H7 (cell line): ENCODE measurements at places on chromosomes 5 and 9. TPM values are rescaled to one million over a fixed set of nuclear protein-coding genes. Genes with fewer than 3 reads are reported as not detected.

The SRA1 gene
- total RNA-seq: 26.7 and 36.4 TPM in 2 replicates

The NTNG2 gene
- total RNA-seq: 1.2 and 2.3 TPM in 2 replicates

The WNT8A gene
- 7.5 and 13.2 TPM in 2 replicates for total RNA-seq

GRCh38 chr5:81534441-81534840 is 140.5 kb upstream of the ACOT12 start:
- no peak for DNase-seq

The SCGB3A2 gene
- total RNA-seq: 42.0 and 51.2 TPM in 2 replicates

The TSSK1B gene
- total RNA-seq: not detected in 2 replicates

DNA sequence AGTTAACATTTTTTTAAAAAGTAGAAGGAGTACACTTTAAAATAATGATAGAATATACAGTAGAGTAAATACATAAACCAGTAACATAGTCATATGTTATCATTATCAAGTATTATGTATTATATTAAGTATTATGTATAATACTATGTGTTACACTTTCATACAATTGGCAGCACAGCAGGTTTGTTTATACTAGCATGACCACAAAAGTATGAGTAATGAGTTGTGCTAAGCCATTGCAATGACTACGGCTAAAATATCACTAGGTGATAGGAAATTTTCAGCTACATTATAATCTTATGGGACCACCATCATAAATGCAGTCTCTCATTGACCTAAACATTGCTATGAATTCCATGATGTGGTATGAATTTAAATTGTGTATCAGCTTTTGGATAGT is 506.0 kb downstream of the HTR1A start:
- no peak for DNase-seq

The ABO gene
- 0.63 TPM in 1 of 2 replicates, not detected in the other for total RNA-seq

DNA sequence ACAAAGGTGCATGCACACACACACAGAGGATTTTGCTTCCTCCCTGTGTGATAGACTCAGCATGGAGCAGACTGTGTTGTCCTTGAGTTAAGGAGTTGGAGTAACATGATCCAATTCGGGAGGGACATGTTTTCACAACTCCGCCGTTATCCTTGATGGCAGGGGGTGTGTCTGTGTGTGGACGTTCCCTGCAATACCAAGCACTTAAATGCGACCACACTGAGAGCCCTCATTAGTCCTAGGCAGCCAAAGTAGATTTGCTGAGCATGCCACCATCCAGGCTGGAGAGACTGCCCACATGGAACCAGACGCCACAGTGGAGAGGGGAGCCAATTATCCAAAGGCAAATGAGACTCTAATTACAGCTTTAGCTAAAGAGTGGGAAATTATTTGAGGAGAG is 140.1 kb downstream of the DOCK2 start:
- no peak for DNase-seq

- peak; percentile 89 for DNase-seq
These were observed 30.0 kb downstream of the LCP2 start for GRCh38 chr5:170267431-170268152.

DNA sequence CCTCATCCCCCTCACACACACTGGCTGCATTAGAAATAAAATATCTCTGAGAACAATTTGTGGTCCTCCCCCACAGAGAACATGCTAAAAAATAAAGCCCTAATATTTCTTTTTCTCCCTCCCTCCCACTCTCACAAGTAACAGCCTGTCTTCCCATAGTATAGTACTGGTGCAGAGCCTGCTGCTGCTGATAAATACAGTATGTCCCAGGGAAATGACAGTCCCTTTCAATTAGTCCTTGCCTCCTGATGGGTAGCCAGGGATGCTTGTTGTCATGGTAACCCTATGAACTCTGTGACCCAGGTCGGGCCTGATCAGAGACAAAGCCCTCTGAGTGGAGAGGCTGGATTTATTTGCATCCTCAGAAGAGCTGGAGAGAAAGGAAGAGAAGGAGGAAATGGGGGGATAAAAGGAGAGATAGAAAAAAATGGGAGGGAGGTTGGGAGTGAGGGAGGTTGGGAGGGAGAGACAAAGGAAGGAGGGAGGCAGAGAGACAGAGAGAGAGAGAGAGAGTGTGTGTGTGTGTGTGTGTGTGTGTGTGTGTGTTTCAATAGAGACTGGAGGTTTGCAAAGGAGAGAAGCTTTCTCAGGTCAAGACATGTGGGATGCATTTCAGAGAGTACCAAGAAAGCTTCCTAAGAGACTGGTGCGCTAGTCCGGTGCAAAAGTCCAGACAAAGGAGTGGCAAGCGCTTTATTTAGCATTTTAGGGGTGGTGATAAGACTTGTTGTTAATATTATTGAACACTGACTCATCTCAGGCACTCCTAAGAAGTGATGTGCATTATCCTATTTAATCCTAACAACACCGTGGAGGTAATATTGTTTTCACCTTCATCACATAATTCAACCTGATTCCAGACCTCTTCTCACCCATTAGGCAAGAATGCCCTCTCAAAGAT is 260.8 kb downstream of the FAM114A2 start:
- DNase-seq: no peak

- DNase-seq: no peak
These were observed 113.8 kb upstream of the SPRY4 start for GRCh38 chr5:142438573-142438972.

DNA sequence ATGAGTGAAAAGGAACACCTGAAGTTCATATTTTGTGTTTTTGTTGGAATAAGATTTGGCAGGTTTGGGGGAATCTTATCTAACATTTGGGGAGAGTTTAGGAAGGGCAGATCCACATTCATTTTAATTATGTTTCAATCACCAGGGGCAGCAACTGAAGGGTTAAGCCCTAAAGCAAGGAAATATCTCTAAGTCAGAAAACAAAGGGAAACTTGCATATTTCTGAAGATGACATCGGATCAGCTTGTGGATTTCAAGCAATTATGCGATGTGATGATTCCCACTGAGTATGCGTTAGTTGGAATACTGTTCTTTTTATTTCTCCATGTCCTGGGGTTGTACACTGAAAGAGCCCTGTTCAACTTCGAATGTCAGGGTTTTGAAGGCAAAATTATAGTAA is 59.8 kb upstream of the NFIB start:
- no peak for DNase-seq

The ADAMTS19 gene
- 13.0 and 26.3 TPM in 2 replicates for total RNA-seq

DNA sequence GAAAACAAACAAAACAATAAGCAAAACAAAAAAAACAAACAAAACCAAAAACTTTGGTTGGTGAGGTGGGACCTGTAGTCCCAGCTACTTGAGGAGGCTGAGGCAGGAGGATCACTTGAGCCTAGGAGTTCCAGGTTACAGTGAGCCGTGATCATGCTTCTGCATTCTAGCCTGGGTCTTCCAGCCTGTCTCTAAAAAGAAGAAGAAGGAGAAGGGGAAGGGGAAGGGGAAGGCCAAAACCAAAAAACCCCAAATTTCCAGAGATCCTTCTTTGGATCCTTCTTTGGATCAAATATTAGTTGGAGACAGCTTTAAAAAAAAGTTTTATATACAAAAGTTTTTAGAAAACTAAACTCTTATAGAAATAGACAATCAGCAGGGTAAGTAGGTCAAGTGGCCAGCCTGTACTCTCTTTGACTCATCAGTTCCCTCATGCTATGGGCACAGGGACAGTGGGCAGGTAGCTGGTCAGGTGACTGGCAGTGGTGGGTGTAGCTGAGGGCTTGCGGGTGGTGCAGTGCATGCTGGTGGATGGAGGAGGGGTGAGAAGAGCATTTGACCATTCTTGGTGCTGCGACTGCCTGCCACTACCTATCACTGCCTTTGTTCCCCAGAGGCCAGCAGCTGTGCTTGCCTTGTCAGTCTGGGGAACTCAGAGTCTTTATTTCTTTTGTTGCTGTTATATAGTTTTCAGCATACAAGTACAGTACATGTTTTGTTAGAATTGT is 12.6 kb downstream of the RCL1 start:
- peak; percentile 49 for DNase-seq

The SH3GL2 gene
- 0.67 and 0.80 TPM in 2 replicates for total RNA-seq

- DNase-seq: no peak
These were observed 486.8 kb downstream of the PSAT1 start for GRCh38 chr9:78783743-78784142.

GRCh38 chr5:21219966-21220365 is 1232.0 kb upstream of the CDH18 start:
- no peak for DNase-seq

DNA sequence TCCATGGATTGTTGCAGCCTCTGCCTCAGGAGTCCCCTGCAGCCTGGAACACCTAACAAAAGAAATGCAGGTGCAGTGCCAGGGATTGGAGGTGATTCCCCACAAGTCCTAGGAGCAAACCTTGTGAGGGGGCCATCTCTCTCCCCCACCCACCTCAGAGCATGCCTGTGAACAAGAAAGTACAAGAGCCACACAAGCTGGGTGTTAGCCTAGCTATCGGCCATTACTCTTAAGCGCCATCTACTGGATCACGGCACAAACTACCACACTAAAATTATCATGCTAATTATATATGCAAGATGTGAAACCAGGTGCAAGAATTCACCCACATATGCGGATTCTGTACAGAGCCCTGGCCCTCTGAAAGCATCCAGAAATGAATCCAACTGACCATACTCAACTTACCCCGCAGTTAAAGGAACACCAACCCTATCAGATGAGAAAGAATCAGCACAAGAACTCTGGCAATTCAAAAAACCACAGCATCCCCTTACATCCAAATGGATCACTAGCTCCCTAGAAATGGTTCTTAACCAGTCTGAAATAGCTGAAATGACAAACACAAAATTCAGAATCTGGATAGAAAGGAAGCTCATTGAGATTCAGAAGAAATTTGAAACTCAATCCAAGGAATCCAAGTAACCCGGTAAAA is 16.5 kb upstream of the PRSS3 start:
- DNase-seq: peak; percentile 79

- DNase-seq: no peak
These were observed 20.7 kb upstream of the LPCAT1 start for GRCh38 chr5:1544294-1544961.

DNA sequence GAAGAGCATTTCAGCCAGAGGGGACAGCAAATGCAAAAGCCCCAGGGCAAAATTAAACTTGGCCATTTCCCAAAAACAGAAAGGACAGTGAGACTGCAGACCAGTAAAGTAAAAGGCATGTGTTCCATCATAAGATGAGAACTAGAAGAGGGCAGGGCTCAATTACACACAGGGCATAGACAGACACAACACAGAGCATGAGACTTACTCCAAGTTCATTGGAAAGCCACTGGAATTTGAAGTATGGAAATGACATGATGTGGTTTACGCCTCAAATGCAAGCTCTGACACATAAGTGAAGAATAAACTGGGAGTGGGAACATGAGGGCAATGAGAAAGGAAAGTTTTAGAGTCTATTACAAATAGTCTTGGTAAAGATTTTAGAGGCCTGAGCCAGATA is 446.6 kb upstream of the GRIA1 start:
- DNase-seq: no peak

- peak; percentile 35 for DNase-seq
These were observed 857 bp downstream of the FAM169A start for GRCh38 chr5:74865256-74865803.

- no peak for DNase-seq
These were observed 338 bp downstream of the ABHD17B start for GRCh38 chr9:71910650-71911060.

GRCh38 chr9:134811079-134811672 is 69.4 kb upstream of the FCN2 start:
- peak; percentile 92 for DNase-seq

- DNase-seq: peak; percentile 3
These were observed 416.8 kb downstream of the TMEM38B start for GRCh38 chr9:106111039-106111730.

The MTRR gene
- 30.3 and 31.2 TPM in 2 replicates for total RNA-seq

The GFI1B gene
- total RNA-seq: 0.52 TPM in 1 of 2 replicates, not detected in the other

DNA sequence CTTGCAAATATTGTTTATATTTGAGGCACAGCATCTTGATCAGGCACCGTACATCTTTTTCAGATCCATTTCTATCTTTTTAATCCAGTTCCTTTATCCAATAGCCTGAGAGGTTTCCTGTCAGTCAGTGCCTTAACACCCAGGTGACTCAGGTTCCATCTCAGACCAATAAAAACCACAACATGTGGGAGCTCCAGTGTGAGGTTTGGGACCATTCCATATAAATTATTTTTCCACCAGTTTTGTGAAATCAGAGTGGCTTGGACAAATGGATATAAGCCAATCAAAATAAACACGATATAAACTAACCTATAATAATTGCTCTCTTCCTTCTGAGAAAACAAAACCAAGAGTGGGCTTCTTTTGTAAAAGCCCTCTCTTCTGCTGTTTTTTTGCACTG is 351.3 kb downstream of the NTRK2 start:
- no peak for DNase-seq

DNA sequence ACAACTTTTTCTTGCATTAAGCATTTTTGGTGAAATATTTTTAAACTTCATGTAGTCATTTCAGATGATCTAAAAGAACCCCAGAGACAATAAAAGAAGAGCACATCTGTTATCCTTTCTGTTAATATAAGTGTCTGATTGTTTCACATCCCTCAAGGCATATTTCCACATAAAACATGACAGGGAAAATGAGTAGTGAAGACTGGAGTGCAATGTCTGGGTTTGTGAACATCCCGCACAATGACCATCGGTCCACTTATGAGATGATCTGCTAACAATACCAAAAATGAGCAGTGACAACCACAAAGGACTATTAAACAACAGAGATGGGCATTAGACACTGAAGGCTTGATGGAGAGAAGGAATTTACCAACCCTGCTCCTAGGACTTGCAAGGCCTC is 209.1 kb downstream of the NR2F1-AS1 start:
- no peak for DNase-seq

DNA sequence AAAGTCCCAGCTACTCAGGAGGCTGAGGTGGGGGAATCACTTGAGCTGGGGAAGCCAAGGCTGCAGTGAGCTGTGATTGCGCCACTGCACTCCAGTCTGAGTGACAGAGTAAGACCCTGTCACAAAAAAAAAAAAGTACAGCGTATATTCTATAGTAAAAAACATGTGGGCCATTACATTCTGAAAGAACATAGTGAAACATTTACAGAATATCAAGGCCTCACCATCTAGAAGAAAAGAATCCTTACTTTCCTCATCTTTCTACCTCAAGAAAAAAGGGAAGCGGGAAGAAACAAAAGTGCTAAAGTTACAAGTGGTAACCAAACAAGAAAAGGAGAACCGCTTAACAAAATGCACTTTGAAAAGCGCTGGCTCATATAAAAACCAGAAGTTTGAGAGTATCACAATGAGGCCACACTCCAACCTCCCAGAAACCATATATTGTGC is 5.7 kb upstream of the SYK start:
- DNase-seq: no peak

DNA sequence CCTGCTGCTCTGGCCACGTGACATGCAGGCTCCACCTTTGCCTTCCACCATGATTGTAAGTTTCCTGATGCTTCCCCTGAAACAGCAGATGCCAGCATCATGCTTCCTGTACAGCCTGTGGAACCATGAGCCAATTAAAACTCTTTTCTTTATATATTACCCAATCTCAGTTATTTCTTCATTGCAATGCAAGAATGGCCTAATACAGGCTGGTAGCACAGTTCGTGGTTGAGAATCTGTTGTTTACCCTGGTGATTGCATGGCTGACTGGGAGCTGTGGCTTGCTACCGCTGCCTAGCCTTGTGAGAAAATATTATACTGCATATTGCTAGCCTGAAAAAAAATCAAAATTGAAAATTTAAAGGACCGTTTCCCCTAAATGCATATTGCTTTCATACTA is 44.8 kb upstream of the PTPN3 start:
- no peak for DNase-seq

The WNK2 gene
- 13.3 and 29.5 TPM in 2 replicates for total RNA-seq
